ENCODE measurements at places on chromosomes 4 and X. TPM values are rescaled to one million over a fixed set of nuclear protein-coding genes. Genes with fewer than 3 reads are reported as not detected.
A peak's percentile ranks its signal among the peaks of the same experiment; 100 is the strongest.

ARHGEF38 gene
- 0.02 TPM for polyA plus RNA-seq

GRCh38 chr4:158856852-158857251 is 88.0 kb downstream of the FNIP2 start:
- peak; percentile 44 for DNase-seq

GRCh38 chr4:186698525-186698924 is 25.1 kb downstream of the FAT1 start:
- no peak for DNase-seq

DNA sequence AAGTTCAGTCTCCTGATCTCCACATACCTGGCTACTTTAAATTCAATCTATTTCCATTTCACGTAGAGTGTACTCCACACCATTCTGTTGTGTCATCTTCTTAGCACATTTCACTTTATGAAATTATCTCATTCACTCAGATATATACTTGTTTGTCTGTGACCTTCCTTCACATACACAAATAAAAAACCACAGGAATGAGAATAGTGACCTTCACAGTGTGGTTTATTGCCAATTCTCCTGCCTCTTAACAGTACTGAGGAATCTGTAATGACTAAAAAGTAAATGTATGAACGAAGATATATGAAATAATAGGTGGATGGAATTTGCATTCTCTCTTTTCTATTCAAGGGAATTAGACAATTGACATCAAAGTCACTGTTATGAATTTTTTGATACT is 183.9 kb upstream of the PCDH7 start:
- no peak for DNase-seq

GRCh38 chr4:101791182-101791558 is 640 bp downstream of the BANK1 start:
- DNase-seq: no peak

Data from SK-N-SH (cell line).